ENCODE measurements at places on chromosomes 3 and 15.

- no peak for DNase-seq
Observed at GRCh38 chr3:128357538-128357937, 109.2 kb downstream of the DNAJB8 start.

- DNase-seq, result peak; percentile 45
Observed at GRCh38 chr15:63157891-63158431, 684 bp upstream of the RPS27L start.

- no peak for DNase-seq
Observed at GRCh38 chr3:35320646-35321407, 318.5 kb upstream of the ARPP21 start.

DNA sequence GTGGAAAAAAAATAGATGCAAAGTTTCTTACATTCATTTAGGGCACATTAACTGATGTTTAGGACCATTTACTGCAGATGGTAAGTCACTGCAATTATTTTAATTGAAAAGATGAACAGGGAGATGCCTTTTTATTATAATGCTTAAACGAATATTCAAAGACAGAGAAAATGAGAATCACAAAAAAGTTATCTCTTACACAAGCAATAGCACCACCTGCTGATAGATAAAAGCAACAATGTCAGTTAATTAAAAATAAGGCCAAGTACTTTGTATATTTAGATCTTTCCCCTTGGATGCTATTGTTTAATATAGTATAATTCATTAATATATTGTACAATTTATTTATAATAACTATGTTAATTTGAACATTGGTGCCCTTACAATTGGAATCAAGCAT, 55.9 kb downstream of the IFT80 start:
- DNase-seq, result peak; percentile 1

DNA sequence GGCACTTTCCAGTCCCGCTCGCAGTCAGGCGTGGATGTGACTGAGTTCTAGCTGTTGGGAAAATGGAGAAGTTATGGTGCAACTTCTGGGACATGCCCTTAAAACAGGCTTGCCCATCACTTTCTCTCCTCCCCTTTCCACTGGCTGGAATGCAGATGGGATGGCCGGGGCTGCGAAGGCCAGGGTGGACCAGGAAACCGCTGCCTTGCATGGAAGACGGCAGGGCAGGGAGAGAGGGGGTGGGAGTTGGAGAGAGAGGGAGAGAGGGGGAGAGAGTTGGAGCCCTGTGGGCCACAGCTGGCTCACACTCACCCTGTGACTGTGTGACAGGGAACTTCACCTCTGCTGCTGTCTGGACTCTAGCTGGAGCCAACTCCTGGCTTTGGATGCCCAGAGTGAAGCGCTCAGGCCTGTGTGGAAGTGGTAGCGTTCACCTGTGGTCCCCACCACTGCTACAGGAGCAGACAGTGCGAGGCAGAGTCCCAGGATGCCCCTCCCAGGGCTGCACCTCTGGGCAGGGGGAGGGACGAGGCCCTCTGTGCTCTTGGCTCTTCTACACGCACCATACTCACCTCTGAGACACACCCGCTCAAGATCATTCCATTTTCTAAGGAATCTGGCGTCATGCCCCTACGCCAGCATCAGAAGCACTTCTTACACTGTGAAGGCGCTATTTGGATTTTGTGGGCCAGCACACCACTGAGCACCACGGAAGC, 36.6 kb downstream of the KLHL25 start:
- no peak for DNase-seq

GRCh38 chr3:150783920-150784746, 21.2 kb upstream of the SIAH2 start:
- DNase-seq, result no peak

DNA sequence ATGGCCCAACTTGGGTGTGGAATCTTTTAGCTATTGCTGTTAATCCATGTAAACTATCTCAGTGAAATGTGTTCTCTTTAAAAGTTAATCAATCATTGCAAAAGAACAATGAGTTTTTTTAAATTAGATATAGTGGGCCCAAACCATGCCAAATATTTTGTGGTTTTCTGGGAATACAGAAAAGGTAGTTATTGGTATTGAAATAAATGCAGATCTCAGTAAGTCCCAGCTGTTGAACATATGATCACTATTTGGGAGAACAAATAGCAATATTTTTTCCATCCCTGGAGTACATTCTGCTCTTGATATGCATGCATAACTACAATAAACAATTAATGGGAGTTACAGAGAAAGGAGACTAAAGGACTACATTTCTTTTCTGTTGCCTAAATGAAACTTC, 36.0 kb upstream of the LEKR1 start:
- DNase-seq, result no peak

- DNase-seq, result no peak
Observed at GRCh38 chr3:195907684-195907933, 742 bp downstream of the TNK2 start.

GRCh38 chr3:136075811-136076210, 110.3 kb downstream of the PPP2R3A start:
- DNase-seq, result peak; percentile 38

DNA sequence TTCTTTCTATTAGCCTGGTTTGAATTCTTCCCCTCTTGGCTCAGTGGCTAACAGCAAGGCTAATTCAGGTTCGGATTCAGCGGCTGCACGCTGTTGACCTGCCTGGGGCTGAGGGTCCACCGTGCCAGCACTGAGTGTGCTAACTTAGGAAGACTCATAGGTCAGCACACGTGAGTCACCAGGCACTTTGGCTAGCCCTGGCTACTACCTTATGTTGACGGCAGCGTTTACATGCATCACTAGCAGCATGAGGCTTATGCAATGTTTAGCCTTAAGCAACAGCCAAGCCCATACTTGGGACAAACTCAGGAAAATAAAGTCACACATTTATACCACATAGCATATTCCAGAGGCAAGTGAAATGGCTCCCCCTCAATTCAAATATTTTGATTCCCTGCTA, 137.7 kb downstream of the RAB11A start:
- DNase-seq, result no peak

- no peak for DNase-seq
Observed at GRCh38 chr3:166688665-166689064, 691.4 kb downstream of the ZBBX start.

GRCh38 chr15:67783303-67783702, 42.0 kb upstream of the SKOR1 start:
- peak; percentile 95 for DNase-seq
